ENCODE measurements at places on chromosomes 2 and 18. TPM values are rescaled to one million over a fixed set of nuclear protein-coding genes. Genes with fewer than 3 reads are reported as not detected.

Gene CCDC150
- polyA plus RNA-seq, result not detected

DNA sequence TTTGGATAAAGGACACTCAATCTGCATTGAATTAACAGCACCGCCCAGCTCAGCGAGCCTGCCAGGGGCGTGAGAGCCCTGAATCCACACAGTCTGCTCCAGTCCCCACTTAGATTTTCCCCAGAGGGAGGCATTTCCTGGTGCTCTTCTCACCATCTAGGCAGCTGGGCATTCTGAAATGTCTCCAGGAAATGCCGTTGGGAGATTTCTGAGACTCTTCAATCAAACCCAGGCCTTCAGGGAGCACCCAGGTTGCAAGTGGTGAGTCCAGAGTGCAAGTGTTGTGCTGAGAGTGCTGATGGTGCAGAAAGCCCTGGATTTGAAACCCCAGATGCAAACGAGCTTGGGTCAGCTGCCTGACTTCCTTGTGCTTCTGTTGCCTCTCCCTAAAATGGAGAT, 23.4 kb upstream of the TMEM37 start:
- no peak for DNase-seq

Gene AFG3L2
- 22.1 TPM for polyA plus RNA-seq

Gene MC5R
- not detected for polyA plus RNA-seq

DNA sequence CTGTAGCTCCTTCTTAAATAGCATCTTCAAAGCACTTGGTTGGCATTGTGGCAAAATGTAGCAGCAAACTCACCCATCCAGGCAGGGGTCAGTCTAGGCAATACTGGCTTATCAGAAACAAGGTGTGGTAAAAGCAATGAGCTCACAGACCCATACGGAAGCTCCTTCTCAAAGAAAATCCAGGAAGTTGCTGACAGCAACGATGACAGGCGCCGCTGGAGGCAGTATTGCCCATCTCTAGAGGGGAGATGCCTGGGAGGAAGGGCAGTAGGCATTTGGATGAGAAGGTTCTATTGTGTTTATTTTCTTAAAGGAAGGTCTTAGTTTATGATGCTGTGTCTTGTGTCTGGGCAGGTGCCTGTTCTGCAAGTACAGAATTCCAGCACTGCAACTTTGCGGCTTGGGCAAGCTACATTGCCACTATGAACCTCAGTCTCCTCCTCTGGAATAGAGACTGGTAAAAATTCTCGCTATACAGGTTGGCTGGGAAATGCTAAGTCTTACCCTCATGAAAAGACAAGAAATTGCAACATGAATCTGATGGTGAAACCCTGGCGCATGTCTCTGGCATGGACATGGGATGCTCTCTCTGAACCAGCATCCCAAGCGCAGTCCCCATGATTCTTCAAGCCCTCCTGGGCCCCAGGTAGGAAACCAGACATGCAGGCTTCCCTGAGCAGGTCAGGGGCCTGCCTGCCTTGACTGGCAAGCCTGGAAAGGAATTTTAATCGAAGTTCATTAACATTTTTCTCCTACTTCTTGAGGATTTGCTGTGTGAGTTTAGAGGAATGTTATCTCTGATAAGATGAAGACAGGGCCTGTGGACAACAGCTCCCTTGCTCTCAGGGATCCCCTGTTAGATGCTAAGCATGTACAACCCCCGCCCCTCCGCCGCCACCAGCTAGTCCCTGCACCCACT, 156.0 kb downstream of the TFCP2L1 start:
- no peak for DNase-seq

- no peak for DNase-seq
These were observed 65.0 kb upstream of the LRATD1 start for GRCh38 chr2:14567561-14567960.

DNA sequence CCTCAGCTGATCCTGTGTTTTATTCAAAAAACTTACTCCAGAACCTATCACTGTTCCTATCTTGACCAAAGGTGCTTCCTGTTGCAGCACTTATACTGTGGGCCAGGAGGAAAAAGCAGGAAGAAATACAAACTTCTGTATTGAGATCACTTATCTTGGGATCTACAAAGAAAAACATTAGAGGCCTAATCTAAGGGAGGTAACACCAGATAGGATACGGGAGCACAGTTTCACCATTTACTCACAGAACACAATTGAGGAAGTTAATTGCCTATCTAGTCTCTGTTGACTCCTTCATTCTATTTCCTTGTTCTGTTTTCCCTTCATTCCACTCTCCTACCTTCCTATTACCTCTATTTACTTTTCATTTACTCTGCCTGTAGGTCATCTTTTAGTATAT, 287.2 kb upstream of the LINC00305 start:
- no peak for DNase-seq

Gene SRD5A2
- not detected for polyA plus RNA-seq

GRCh38 chr18:27138079-27138478, 47.0 kb downstream of the CHST9 start:
- DNase-seq, result no peak

- no peak for DNase-seq
These were observed 15.3 kb upstream of the CD28 start for GRCh38 chr2:203691149-203691548.

DNA sequence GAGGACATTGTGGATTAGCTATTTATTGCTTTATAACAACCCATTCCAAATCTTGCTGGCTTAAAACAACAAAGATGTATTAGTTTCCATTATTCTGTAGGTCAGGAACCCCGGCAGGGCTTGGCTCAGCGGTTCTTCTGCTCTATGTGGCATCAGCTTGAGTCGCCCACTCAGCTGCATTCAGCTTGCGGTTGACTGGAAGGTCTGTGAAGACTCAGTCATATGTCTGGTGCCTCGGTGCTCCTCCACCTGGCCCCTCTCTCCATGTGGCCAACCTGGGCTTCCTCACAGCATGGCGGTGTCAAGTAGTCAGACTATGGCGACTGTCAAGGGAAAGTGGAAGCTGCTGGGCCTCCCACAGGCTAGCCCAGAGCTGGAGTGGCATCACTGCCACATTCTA, 48.6 kb downstream of the EMILIN2 start:
- DNase-seq, result no peak

DNA sequence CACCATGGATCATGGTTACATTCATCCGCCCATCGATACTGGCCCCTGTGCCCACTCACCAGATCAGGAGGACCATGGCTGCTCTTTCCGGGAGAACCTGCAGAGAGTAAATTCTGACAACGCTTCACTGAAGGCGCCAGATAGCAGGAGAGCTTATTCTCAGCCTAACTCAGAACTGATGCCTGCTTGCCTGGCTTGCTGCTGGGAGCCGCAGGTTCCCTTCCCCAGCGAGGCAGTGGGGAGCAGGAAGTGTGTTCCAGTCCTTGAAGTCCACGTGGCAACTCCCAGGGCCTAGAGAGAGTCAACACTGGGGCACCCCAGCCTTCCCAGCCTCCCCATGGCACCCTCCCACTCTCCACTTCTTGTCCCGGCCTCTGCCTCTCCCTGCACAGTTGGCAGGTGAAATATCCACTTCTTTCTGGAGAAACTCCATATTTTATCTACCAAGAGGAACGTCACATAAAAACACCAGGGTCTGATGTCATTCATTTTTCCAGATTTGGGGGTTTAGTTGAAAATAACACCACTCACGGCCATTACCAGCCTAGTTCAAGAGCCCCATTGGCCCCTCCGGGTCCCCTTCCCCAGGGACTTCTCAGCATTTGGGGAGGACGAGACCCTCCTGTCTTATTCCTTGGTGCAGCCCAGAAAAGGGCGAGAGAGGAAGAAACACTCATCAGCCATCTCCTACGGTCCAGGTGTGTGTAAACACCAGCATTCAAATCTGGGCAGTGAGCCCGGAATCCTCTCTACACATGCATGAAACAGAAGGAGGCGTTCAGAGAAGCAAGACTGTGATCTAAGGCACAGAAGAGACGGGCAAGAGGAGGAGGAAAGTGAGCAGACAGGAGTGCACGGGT, 3.5 kb upstream of the TUBB6 start:
- no peak for DNase-seq

DNA sequence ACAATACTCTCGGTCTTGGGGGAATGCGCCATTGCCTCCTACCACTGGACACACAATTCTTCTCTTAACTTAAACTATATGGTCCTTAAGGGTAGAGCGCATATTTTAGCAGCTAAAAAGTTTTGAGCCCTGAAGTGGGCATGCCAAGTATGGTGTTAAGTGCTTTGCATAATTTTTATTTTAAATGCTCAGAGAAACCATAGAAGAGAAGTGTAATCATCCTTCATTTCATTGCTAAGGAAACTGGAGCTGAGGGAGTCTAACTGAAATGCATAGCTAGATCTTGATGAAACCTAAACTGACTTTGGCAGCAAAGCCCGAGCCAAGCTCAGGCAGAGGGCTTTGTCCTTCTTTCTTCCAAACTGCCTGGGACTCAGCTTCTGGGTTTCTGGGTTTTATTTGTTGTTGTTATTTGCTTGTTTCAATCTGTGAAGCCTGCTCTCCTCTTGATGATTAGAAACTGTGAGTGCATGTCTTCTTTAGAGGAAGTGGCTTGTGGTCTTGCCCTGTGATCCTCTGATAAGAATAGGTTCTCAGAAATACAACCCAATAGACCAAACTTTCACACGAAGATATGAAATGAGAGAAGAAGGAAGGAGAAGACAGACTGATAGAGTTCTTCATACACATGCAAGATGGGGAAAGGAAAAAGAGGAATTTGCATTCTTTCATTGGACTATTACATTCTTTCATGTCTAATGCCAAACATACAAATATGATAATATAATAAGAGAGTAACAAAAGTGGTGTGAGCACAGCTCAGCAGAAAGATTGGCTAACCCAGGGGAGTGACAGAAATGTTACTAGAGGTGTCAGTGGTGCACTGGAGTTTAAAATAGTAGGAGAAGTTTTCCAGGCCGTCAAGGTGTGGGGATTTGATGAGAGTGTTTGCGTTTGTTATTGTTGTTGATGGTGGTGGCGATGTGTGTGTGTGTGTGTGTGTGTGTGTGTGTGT, 7.5 kb upstream of the RNF144A start:
- peak; percentile 67 for DNase-seq

- DNase-seq, result no peak
These were observed 56.6 kb downstream of the SP100 start for GRCh38 chr2:230472621-230473018.

GRCh38 chr2:222196159-222196558, 102.6 kb downstream of the PAX3 start:
- no peak for DNase-seq

All from immature natural killer cell (primary cell).